GM12891 (cell line): ENCODE measurements at places on chromosomes 4 and X.

DNA sequence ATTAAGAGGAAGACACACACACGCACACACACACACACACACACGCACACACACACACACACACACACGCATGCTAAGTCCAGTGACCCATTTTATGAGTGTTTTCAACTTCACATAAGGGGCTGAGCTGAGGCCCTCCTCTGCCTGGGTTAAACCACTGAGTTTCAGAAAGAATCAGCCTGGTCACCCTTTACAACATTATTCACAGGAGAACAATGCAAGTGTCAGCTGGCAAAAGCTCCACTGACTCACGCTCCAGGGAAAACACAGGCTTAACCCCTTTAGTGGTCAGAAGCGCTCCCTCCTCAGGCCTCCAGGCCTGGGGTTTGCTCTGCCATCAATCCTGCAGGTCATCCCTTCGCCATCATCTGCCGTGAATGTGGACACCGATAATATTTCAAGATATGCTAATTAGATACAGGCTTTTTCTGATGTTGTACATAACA, 46.9 kb downstream of the ACOX3 start:
- DNase-seq: no peak

DNA sequence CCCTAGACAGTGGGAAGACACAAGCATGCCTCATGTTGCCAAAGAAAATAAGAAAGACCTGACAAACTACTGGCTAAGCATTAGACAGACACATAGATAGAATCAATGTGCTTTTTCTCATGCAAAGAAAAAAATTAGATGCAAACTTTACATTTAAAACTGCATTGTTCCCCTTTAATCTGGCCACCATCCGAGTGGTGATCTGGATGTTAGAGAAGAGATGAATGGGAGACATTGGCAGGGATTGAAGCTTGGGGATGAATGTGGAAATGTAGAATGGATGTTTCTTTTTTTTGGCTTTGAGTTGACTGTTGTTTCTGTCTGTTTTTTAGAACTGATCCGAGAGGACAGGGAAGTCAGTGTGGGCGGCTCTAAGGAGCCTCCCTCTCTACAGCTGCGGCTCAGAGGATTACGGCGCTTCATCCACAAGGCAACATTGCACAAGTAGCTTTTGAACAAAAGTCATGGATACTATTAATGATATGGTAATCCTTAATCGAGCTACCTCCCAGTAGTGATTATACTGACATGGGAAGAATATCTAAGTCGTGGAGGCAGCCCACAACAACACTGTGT, 53.0 kb downstream of the HELT start:
- DNase-seq: no peak

DNA sequence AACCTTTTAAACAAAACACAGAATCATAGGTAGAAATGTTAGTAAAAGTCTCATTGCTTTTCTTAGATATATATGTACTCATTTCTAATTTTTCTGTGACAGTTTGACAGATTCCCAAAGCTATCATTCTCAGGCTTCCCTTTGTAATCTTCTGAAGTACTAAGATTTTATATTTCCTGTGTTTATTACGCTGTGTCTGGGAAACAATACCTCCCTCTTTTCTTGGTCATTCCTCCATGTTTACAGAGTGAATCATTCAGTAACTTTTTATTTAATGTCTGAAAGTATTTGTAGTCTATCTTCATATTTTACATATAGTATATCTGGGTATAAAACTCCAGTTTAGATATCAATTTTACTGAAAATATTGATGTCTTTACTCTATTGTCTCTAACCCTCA, 1826.3 kb upstream of the IGFBP7 start:
- DNase-seq: no peak

- no peak for DNase-seq
Observed at GRCh38 chrX:87299563-87300160, 217.9 kb upstream of the KLHL4 start.

DNA sequence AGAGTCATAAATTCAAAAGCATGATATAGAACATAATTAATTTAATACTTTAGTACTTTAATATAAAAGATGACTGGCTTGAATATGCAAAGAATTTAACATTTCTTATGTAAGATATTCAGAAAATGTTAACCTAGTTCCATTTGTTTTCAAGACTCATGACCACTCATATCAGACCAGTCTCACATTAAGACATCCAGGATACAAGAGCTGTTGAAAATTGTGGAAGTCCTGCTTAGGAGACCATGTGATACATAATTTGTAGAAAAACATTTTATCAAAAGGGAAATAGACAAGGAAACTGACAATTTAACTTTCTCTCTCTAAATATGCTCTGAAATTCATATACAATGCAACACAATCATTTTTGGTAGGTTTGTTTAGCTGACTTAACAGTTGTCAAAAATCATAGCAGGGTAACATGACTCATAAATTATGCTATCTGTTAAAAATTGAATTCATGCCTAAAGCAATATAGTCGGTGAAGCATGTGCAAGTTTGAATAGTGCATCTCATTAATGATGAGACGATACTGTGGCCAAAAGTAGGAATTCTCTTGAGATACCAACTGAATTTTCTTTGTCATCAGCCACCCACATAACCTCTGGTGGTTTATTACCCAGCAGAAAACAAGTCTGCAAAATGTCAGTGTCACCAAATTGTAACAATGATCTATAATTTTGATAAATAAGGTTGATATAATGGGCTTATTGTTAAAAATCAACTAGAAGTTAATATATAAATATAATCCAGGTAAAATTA, 211.4 kb downstream of the GASK1B start:
- DNase-seq: no peak

GRCh38 chrX:10759141-10759799, 138.9 kb upstream of the MID1 start:
- DNase-seq: no peak

DNA sequence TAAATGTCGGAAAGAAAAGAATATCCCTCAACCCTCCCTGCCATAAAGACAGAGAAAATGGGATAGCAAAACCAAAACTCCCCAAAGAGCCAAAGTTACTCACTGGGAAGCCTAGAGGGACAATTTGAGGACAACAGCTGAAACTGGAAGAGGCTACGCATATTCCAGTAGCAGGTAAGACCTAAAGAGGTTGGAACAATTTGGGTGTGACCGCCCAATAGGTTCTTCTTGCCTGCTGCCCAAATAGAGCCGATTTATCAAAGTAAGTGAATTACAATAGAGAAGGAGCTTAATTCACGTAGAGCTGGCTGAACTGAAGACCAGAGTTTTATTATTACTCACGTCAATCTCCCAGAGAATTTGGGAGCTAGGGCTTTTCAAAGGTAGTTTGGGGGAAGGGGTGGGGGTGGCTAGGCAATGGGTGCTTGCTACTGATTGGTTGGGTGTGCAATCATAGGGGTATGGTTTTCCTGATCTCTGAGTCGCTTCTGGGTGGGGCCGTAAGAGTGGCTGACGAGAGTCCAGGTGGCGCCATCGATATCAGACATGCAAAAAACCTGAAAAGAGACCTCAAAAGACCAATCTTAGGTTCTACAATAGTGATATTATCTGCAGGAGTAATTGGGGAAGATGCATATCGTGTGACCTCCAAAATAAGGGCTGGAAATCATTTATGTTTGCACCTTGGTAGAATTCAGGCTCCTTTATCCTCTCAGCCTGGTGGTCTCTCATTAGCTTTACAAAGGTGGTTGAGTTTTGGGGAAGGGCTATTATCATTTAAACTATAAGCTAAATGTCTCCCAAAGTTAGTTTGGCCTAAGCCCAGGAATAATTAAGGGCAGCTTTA, 39.0 kb upstream of the SLC7A3 start:
- no peak for DNase-seq

DNA sequence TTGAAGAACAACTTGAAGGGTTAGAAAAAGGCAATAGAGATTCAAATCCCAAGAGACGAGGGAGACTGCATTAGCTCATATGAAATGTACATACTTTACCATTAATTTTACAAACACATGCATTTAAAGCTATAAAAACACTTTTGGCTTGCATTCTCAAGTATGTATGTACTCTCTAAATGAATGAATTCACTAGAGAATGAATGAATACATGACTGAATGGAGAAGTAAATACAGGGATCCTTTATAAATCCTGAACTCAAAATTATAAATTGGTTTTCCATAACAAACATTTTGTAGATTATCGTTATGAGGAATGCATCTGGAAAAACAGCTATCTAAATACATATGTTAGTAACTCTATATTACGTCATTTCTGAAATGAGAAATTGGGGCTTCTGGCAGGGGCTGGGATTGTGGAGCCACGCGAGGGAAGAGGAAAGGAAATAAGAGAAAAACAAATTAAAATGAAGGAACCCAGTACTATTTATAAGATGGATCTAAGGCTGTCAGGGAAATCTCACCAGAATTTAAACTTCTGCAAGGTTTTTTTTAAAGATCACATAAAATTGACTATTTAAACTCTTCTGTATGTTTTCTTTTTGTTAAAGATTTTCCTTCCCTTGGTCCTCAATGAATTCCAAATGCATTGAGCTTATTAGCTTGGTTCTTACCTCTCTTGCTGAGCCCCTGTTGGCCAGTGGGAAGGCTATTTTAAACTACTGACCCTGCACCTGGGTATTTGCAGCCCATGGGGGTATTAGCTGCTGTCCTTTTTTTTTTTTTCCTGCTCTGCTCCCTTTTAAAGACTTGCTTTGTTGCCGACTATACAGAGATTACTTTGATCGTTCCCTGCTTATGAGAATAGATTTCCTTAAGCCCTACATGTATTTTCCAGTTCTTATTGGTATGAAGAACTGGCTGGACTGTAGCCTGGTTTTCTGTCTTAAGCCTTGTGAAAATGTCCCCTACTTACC, 207.8 kb downstream of the ADGRL3 start:
- no peak for DNase-seq

- DNase-seq: no peak
Observed at GRCh38 chr4:74391890-74392475, 27.0 kb downstream of the EREG start.

- no peak for DNase-seq
Observed at GRCh38 chrX:68833448-68833805, 4.6 kb downstream of the EFNB1 start.

DNA sequence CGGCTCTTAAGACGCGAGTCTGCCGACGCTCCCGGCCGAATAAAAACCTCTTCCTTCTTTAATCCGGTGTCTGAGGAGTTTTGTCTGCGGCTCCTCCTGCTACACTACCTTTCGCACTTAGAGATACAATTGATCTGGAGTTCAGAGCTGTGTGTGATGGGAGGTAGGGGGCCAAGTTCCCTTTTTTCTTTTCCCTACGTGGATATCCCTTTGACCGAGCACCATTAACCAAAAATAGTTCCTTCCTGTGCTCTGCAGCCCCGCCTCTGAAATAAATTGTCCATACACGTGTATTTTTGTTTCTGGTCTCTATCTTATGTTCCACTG, 555 bp upstream of the PGM2 start:
- no peak for DNase-seq

GRCh38 chrX:56932653-56933339, 62.5 kb downstream of the SPIN3 start:
- DNase-seq: no peak

GRCh38 chrX:117996408-117996807, 120.2 kb downstream of the KLHL13 start:
- no peak for DNase-seq

DNA sequence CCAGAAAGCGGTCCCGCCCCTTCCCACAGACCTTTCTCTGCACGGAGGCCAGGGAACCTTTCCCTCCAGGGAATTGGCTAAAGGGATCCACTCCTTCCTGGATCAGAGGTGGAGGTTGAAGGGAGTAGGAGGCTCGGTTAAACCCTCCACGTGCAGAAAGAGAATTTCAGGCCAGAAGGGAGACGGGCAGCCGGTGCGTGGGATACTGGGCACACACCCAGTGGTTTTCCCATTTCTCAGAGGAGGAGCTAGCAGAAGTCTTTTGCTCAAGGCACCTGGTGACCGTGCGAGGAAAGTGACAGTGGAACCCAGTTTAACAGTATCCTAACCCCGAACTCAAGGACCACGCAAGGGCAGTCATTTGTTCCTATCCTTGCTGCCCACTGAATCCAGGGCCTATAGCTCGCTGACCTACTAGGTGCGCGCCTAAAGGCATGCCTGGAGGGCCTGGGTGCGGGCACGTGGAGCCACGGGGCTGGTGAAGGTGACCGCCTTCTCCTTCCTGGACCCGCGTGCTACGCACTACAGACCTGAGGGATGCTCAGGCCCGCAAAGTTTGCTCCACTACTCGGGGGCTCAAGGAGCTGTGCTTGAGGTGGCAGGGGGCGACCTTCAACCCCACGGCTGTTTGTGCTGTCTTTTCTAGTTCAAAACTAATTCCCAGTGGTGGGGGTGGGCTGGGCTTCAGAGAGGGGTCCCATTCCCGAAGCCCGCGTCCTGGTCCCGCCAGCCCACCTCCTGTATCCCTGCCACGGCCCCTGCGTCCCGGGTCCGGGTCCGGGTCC, 587 bp upstream of the AFF2 start:
- no peak for DNase-seq

GRCh38 chr4:123462007-123462406, 65.4 kb downstream of the SPRY1 start:
- DNase-seq: no peak

DNA sequence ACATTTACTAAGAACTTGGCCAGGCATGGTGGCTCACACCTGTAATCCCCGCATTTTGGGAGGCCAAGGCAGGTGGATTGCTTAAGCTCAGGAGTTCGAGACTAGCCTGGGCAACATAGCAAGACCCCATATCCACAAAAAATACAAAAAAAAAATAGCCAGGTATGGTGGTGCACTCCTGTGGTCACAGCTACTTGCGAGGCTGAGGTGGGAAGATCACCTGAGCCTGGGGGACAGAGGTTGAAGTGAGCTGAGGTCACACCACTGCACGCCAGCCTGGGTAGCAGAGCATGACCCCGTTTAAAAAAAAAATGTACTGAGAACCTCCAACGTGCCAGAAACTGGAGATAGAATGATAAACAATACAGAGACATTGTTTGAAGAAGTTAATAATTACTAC, 8.0 kb downstream of the OPRPN start:
- no peak for DNase-seq

DNA sequence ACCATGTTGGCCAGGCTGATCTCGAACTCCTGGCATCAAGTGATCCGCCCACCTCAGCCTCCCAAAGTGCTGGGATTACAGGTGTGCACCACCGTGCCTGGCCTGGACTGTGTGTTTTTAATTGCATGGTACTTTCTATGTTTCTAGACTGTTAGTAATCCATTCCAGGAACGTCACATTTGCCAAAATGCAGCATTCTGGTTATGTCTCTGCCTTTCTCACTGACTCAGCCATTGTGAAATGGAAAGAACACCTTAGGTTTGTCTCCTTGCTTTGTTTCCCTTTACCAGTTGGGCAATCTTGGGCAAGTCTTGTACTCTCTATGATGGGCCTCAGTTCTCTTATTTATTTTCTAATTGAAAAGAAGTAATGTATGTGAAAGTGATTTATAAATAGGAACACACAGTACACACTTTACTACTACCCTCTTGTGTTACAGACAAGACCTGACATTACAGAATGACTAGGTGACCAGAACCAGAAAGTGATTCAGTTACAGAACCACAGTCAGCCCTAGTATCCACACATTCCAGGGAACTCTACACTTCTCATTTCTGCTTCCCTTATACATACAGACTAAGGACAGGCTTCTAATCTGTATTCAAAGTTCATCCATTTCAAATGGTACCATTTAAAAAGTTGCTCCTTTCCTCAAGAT, 187.1 kb downstream of the MGST2 start:
- DNase-seq: no peak
